AG09309 (cell line): ENCODE measurements at places on chromosomes 2 and 18.

DNA sequence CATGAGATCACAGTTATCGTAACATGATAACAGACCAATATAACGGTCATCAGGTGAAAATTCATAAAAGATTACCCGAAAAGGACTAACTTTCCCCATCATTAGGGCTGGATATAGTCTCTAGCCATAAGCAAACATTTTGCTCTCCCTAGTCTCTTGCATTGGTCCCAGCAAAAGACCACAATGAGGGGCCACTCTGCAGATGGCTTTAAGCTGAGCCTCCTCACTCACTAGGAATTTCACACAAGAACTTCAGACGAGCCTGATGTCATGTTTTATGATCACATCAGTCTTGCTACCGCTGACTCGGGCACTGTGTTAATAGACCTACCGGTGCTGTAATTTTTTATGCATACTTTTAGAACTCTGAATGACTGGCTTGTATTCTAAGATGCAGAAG lies 35.2 kb downstream of the STK17B start:
- no peak for DNase-seq

GRCh38 chr2:128196471-128196931 lies 105.5 kb downstream of the UGGT1 start:
- DNase-seq, result no peak

- no peak for DNase-seq
These were observed 48.3 kb upstream of the GPR155 start for GRCh38 chr2:174535083-174535482.

GRCh38 chr2:68196120-68196716 lies 38.5 kb downstream of the PNO1 start:
- no peak for DNase-seq

- DNase-seq, result no peak
These were observed 1096.8 kb upstream of the GYPC start for GRCh38 chr2:125559186-125559585.

- no peak for DNase-seq
These were observed 103.4 kb downstream of the MBD5 start for GRCh38 chr2:148124271-148124670.

DNA sequence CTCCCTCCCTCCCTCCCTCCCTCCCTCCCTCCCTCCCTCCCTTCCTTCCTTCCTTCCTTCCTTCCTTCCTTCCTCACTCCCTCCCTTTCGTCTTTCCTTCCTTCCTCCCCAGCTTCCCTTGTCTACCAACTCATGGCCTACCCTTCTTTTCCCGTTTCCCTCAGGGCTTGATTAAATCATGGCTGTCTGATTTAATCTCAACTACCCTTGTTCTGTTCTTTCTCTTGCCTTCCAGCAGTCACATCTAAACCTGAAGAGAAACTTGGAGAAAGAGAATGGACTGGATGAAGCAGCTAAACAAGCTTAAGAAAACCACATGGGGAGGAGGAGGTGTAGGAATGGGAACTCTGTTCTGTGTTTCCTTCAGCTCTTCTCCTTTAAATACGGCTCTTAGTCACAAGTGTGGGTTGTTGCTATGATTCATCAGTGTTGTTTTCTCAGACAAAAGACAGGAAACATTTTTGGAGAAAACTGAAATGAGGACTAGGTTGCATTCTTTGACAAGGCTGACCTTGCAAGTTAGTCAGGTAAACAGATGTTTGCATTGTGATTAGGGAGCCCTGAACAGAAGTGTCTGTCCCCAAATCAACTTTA lies 177.9 kb downstream of the LRRTM1 start:
- peak; percentile 7 for DNase-seq

GRCh38 chr2:118604811-118605210 lies 242.6 kb downstream of the EN1 start:
- DNase-seq, result no peak

DNA sequence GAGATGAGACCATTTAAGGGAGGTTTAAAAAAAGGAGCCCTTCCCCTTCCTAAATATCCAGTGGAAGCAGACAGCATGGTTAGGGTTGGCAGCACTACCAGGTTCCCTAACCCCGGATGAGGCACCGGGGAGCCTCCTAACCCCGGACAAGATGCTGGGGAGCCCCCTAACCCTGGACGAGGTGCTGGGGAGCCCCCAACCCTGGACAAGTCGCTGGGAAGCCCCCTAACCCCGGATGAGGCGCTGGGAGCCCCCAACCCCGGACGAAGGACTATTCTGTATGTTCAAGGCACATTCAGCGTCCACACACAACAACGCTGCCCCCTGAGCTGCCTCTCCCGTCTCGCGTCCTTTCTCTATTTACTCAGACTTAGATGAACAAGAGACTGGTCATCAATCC lies 51.9 kb downstream of the ANKMY1 start:
- DNase-seq, result no peak

- no peak for DNase-seq
These were observed 134.7 kb downstream of the ACOXL start for GRCh38 chr2:110867078-110867477.

DNA sequence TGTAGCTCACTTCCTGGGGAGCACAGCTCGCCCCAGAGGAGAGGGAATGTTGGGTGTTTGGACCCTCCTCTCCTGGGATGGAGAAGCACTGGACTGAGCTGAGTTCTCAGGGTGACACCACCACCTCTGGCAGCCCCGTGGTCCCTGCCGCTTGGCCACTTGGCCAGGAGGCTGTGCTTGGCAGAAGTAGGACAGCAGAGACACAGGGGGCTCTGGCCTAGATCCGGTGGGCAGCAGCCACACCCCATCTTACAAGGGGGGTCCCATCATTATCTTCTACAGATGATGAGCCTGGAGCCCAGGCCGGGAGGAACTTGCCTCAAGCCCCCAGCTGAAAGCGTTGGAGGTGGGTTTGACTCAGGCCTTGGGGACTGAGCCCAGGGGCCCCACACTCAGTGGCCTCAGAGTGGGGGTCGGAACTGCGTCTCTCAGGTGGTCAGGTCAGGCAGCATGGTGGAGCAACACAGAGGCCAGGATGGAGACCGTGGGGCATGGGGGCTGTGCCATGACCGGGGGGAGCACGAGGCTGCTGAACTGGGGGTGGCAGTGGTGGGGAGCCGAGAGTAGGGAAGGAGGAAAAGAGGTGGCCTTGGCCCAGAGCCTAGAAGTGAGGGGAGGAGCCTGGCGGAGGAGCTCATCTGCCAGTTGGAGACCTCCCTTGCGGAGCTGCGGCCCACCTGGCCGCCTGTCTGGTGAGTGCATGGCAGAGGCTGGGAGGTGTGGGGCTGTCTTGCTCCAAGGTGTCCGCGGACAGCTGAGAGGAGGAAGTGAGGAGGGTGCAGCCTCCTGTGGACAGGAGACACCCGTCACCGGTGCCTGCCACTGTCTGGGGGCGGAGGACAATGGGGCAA lies 63.6 kb upstream of the HDAC4 start:
- no peak for DNase-seq

GRCh38 chr2:230447036-230447435 lies 31.0 kb downstream of the SP100 start:
- no peak for DNase-seq

- no peak for DNase-seq
These were observed 52.6 kb downstream of the BCL2L11 start for GRCh38 chr2:111173338-111173737.

GRCh38 chr2:221569425-221569845 lies 2.7 kb downstream of the EPHA4 start:
- no peak for DNase-seq

GRCh38 chr2:70978341-70979179 lies at the start of gene ANKRD53:
ANKRD53 (plus strand) TSS chr2:70978630; CDS start chr2:70978646, 16 bp downstream.
- no peak for DNase-seq

- DNase-seq, result peak; percentile 61
These were observed 113.6 kb downstream of the BABAM2 start for GRCh38 chr2:28004086-28004485.

- DNase-seq, result no peak
These were observed 92.2 kb upstream of the DSEL start for GRCh38 chr18:67608615-67609273.

- DNase-seq, result no peak
These were observed 89.2 kb downstream of the LONRF2 start for GRCh38 chr2:100233061-100233460.

GRCh38 chr2:219249203-219249980 lies 3.7 kb upstream of the TUBA4B start:
- peak; percentile 47 for DNase-seq

GRCh38 chr2:164764996-164765395 lies 76.6 kb downstream of the COBLL1 start:
- no peak for DNase-seq

DNA sequence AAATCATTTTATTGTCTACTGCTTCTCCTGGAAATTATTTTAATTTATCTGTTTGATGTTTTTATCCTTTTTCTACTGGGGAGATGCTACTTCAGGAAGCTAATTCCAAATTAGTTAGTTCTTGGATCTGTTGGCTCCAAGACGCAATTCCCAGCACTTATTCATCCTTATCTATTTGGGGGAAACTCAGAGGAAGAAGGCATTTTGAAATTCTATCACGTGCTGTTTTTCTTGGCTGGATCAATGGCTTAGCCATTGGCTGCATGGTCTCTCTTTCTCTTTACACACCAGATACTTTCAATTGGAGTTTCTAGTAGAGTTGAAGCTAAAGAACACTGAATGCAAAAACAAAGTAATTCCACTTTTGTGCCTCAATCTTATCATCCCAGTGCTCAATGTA lies 98.3 kb downstream of the RAPGEF4 start:
- DNase-seq, result no peak

- DNase-seq, result peak; percentile 95
These were observed 997 bp upstream of the TGIF1 start for GRCh38 chr18:3448838-3449511.

DNA sequence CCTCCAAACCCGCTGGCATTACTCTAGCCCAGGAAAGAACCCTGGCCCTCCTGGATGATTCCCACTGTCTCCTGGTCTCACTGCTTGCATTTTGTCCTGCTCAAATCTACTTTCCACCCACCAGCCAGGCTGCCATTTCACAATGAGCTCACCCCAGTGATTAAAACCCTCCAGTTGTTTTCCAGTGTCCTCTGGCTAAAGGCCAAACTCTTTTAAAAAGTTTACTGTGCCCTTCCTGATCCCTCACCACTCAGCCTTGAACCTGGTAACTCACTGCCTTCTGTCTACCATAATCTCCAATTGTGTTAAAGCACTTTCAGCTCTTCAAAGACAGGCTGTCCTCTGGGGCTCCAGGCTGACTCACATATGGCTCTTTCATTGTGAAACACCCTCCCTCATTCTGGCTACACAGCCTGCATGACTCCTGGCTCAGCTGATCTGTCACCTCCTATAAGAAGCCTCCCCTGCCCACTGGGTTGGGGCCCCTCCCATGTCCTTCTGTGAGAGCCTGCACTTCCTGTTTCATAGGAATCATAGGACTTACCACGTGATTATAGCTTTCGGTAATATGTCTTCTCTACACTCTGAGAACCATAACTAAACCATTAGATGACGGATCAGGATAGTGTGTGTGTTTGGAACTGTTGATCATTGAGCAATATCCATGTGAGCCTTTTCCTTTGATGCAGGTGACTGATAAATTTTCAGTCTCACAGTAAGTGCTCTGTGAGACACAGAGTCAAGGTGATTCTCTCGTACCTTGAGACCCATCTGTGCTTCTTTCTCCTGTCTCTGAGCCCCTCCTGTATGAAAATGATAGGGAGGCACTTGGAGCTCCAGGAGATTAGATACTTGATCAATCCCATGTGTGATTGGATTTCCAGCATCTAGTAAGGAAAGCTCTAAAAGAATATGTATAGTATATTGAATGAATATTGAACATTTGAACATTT lies 590.8 kb upstream of the ID2 start:
- peak; percentile 76 for DNase-seq

DNA sequence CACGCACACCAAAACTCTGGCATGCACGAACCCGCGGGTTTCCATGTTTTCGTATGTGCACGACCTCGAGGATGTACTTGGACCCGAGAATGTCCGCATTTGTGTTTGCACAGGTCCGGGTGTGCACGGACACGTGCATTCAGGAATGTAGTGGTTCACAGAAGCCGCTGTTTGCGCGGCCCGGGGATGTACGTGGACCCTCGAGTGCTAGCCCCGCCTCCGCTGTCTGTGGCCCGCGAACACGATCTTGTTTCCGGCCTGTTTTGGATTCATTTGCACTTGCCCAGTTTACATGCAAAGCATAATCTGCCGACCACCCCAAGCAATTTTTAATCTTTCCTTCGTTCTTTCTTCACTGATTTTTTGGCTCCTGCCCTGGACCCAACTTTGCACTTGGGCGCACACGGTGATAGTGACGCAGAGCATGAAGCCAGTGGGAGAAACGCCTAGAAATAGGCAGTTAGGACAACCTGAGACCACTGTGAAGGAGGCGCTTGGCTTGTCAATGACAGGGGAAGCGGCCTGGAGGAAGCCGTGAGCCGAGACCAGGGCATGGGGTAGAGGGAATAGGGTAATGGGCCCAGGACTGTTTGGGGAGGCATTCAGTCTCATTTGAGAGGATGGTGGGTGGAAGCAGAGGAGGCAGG lies 45.4 kb upstream of the PTMA start:
- DNase-seq, result no peak

DNA sequence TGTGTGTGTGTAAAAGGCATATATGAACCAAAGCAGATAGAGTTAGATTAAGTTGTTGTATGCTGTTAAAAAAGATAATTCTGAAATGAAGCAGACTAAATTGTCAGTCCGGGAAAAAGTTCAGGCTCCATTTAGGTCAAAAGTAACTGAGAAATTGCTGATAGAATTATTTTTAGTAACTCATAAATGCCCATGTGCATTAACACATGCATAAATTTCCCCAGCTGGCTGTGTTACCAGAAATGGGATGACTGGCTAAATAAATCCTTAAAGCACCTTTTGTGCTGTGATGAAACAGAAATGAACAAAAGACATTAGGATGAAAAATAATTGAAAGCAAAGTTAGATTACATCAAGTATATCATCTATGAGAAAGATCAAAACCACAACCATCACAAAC lies 111.3 kb downstream of the NYAP2 start:
- DNase-seq, result no peak

DNA sequence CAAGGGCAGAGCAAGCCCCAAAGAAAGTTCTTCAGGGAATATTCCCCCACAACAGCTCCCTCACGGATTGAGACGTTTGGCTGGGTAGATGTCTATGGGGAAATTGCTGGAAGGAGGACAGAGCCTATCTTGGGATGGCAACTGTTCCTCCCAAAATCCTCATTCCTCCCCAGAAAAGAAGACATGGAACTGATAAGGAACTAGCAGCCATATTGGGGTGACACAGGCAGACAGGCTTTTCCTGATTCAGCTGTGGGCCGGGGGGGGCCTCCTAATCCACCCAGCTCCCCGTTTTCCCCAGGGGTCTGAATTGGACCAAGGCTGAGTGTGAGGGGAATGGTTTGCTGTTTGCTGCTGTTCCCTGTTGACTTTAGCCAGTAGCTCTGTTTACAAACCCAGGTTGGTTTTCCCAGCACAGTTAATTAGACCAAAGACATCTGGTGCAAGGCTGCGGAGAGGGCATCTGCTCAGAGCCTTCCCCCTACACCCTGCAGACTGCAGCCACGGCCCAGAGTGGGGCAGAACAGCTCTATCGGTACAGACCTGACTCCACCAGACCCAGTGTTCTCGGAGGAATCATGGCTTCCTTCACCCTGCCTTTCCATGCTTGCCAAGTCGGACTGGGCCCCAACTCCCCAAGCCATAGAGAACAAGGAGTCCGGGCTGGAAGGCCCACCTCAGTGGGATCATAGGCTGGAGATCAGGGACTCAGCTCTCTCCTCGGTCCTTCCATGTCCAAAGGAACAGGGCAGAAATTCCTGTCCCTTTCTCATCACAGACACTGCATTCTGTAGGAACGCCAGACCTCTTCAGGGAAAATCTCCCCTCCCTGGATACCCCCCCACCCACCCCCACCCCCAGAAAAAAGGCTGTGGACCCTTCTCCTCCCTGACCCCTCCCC lies 1.7 kb upstream of the PKDCC start:
- no peak for DNase-seq

- no peak for DNase-seq
These were observed 48.6 kb downstream of the LINC00305 start for GRCh38 chr18:64100116-64100922.
